ENCODE measurements at places on chromosomes 5 and 9.
A peak's percentile ranks its signal among the peaks of the same experiment; 100 is the strongest.

- no peaks in the 10 kb centered on the region for H3K36me3 ChIP-seq
- no peak overlapping the region for H3K27ac ChIP-seq
- H3K4me3 ChIP-seq, result no peak overlapping the region
- H3K27me3 ChIP-seq, result no peaks in the 10 kb centered on the region
- DNase-seq, result no peak
- no peaks in the 10 kb centered on the region for H3K4me1 ChIP-seq
These were observed 118.6 kb downstream of the GABBR2 start for GRCh38 chr9:98590101-98590500.

- H3K27ac ChIP-seq, result no peak overlapping the region
- no peaks in the 10 kb centered on the region for H3K27me3 ChIP-seq
- H3K4me3 ChIP-seq, result no peak overlapping the region
- no peaks in the 10 kb centered on the region for H3K36me3 ChIP-seq
- no peak for DNase-seq
- H3K4me1 ChIP-seq, result no peaks in the 10 kb centered on the region
These were observed 6.9 kb upstream of the NR5A1 start for GRCh38 chr9:124514125-124514524.

DNA sequence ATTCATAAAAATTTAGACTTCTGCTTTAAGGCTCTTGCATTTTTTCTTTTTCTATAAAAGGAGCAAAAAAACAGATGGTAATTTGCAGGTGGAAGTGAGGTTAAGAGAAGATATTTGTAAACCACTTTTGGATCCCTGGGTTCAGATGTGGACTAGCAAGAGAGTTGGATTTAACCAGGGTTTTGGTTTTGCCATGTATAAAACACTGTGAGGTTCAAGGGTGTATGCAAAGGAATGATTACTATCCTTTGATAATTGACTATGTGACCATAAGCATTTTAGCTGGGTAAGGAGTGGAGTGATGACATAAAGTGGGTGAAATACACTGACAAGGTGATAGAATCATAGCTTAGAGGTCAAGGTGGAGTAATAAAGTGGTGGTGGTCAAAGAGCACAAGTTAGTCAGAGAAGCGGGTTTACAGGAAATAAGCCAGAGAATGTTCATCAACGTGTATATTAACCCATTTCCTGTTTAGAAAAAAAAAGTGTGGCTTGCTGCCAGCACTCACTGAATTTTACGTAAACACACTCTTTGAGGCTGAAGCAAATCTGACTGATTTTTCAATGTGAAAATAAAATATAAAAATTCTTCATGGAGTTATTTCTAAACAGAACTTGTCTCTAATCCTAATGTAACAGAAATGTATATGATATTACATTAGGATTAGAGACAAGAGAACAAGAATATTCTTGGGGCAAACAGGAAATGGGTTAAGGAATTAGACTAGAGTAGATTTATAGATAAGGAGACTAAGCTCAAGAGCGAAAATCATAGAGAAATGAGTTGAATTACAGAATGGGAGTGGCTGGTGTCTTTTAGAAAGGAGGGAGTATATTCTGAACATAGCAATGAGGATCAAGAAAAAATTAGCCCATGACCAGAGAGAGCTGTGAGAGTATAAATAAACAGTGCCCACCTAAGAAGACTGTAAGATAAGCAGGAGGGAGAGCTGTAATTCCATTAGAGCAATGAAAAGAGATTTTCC lies 74.5 kb downstream of the CDKN2A start:
- H3K27me3 ChIP-seq, result no peaks in the 10 kb centered on the region
- no peak overlapping the region for H3K4me3 ChIP-seq
- no peaks in the 10 kb centered on the region for H3K36me3 ChIP-seq
- H3K27ac ChIP-seq, result no peak overlapping the region

- no peak for DNase-seq
- peaks cover 13% of the 10 kb centered on the region for H3K36me3 ChIP-seq
- H3K4me1 ChIP-seq, result peaks cover 25% of the 10 kb centered on the region
- H3K27me3 ChIP-seq, result no peaks in the 10 kb centered on the region
- peak overlapping the region; percentile 85 for H3K27ac ChIP-seq
These were observed 50.8 kb downstream of the AQP7 start for GRCh38 chr9:33351547-33351946.

GRCh38 chr5:96893342-96893741 lies 17.0 kb downstream of the ERAP2 start:
- no peak for DNase-seq
- H3K36me3 ChIP-seq, result peaks cover 1% of the 10 kb centered on the region
- H3K27me3 ChIP-seq, result no peaks in the 10 kb centered on the region
- no peaks in the 10 kb centered on the region for H3K4me1 ChIP-seq

DNA sequence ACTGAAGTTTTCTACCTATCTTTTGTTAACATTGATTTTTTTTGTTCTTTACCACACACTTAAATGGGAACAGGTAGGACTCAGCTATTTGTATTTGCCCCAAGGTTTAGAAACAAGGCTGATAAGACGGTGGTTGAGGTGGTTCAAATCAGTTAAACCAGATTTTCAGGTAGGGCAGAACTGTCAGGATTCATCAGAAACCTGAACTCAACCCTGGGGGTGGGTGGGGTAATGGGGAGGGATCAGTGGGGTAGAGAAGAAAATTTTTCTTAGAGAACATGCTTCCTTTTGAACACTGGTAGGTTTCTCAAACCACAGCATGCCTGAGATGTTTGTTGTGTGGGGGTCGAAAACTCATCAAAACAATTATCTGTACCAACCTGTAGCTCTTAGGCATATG lies 113.0 kb downstream of the BASP1 start:
- DNase-seq, result no peak
- no peaks in the 10 kb centered on the region for H3K36me3 ChIP-seq
- no peak overlapping the region for H3K4me3 ChIP-seq
- H3K27me3 ChIP-seq, result no peaks in the 10 kb centered on the region

- no peak overlapping the region for H3K4me3 ChIP-seq
- H3K36me3 ChIP-seq, result no peaks in the 10 kb centered on the region
- no peaks in the 10 kb centered on the region for H3K4me1 ChIP-seq
- no peak for DNase-seq
- no peak overlapping the region for H3K27ac ChIP-seq
- H3K27me3 ChIP-seq, result no peaks in the 10 kb centered on the region
These were observed 199.7 kb downstream of the NNT start for GRCh38 chr5:43802651-43803050.

- H3K27ac ChIP-seq, result peak overlapping the region; percentile 60
- H3K4me1 ChIP-seq, result peaks cover 31% of the 10 kb centered on the region
- no peaks in the 10 kb centered on the region for H3K27me3 ChIP-seq
- no peak for DNase-seq
These were observed 4.3 kb upstream of the SLC22A5 start for GRCh38 chr5:132365213-132365612.

- no peak for DNase-seq
- no peaks in the 10 kb centered on the region for H3K4me1 ChIP-seq
- no peak overlapping the region for H3K27ac ChIP-seq
- H3K27me3 ChIP-seq, result no peaks in the 10 kb centered on the region
- H3K36me3 ChIP-seq, result no peaks in the 10 kb centered on the region
- no peak overlapping the region for H3K4me3 ChIP-seq
These were observed 52.0 kb upstream of the DAPK1 start for GRCh38 chr9:87445646-87446045.

DNA sequence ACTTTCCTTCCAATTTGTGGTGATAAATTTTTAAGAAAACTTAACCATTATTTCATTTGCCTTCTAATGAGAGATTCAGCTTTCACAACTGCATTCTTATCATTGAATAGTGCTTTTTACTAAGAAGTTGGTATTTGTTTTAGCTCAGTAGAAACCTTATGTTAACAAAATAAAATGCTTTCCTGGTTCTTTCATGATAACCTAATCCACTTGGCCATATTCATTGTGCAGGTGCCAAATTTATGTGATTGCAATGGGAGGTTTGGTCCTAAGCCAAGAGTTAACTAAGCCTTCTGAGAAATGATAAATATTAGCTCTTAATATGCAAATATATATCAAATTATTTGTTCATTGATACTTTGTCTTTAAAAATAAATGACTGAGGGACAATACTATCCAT lies 141.1 kb upstream of the TLE4 start:
- no peak overlapping the region for H3K4me3 ChIP-seq
- no peaks in the 10 kb centered on the region for H3K27me3 ChIP-seq
- no peaks in the 10 kb centered on the region for H3K4me1 ChIP-seq

GRCh38 chr5:4924577-4924976 lies 215.6 kb upstream of the ADAMTS16 start:
- H3K27ac ChIP-seq, result no peak overlapping the region
- H3K4me3 ChIP-seq, result no peak overlapping the region
- H3K27me3 ChIP-seq, result no peaks in the 10 kb centered on the region
- peak; percentile 37 for DNase-seq
- H3K36me3 ChIP-seq, result no peaks in the 10 kb centered on the region
- no peaks in the 10 kb centered on the region for H3K4me1 ChIP-seq

DNA sequence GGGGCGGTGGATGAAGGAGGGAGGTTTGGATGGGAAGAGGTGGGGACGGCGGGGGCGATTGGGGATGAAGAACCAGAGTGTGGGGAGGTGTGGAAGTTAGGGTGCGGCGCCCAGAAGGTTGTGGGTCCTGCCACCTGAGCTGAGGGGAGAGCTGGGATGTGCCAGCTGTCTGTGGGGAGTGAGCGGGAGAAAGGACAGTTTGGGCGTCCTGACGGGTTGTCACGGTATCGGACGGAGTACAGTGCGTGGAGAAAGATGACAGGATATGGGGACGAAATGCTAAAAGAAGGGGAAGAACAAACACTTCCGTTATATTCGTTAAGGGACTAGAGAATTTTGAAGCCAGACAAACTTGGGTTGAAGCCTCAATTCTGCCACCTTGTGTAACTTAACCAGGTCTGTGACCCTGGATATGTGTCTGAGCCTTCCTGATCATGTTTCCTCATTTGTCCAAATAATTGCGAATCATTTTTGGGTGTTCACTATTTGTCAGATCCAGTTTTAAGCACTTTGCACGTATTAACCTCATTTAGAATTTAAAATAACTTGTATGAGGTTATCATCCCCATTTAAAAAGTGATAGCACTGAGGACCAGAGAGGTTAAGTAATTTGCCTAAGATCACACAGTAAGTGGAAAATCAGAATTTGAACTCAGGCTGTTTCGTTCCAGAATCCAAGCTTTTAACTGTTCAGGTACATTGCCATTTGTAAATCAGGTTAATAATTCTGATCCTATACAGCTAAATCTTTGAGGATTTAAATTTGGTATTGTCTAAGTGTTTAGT lies 689 bp downstream of the CNTRL start:
- H3K4me1 ChIP-seq, result peaks cover 29% of the 10 kb centered on the region
- DNase-seq, result no peak
- H3K27me3 ChIP-seq, result no peaks in the 10 kb centered on the region
- peak overlapping the region; percentile 92 for H3K4me3 ChIP-seq

DNA sequence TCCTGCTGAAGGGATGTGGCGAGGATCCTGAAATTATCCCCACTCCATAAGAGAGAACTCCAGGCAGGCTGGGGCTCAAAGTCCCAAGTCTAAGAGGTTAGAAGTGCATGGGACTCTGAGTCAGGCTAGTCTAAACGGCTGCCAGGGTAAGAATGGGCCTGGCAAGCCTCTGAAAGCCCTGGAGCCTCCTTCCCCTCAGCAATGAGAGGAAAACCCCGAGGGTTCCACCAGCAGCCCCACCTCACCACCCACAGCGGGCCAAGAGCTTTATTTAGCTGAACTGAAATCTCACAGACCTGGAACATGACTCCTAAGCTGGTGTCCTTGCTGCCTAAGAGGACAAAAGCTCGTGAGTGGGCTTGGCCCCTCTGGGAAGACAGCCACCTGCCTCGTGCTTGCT lies 135.5 kb downstream of the SEC61B start:
- peaks cover 26% of the 10 kb centered on the region for H3K4me1 ChIP-seq
- H3K27ac ChIP-seq, result no peak overlapping the region
- H3K27me3 ChIP-seq, result no peaks in the 10 kb centered on the region
- H3K36me3 ChIP-seq, result no peaks in the 10 kb centered on the region
- DNase-seq, result no peak

GRCh38 chr5:136035837-136036236 lies 7.0 kb downstream of the TGFBI start:
- no peak overlapping the region for H3K4me3 ChIP-seq
- no peaks in the 10 kb centered on the region for H3K27me3 ChIP-seq
- no peak for DNase-seq
- peaks cover 23% of the 10 kb centered on the region for H3K36me3 ChIP-seq
- H3K27ac ChIP-seq, result peak overlapping the region; percentile 44

GRCh38 chr5:115530426-115530825 lies 14.1 kb downstream of the FEM1C start:
- peaks cover 94% of the 10 kb centered on the region for H3K4me1 ChIP-seq
- H3K36me3 ChIP-seq, result peaks cover 4% of the 10 kb centered on the region
- DNase-seq, result no peak
- H3K27ac ChIP-seq, result no peak overlapping the region
- H3K27me3 ChIP-seq, result no peaks in the 10 kb centered on the region

DNA sequence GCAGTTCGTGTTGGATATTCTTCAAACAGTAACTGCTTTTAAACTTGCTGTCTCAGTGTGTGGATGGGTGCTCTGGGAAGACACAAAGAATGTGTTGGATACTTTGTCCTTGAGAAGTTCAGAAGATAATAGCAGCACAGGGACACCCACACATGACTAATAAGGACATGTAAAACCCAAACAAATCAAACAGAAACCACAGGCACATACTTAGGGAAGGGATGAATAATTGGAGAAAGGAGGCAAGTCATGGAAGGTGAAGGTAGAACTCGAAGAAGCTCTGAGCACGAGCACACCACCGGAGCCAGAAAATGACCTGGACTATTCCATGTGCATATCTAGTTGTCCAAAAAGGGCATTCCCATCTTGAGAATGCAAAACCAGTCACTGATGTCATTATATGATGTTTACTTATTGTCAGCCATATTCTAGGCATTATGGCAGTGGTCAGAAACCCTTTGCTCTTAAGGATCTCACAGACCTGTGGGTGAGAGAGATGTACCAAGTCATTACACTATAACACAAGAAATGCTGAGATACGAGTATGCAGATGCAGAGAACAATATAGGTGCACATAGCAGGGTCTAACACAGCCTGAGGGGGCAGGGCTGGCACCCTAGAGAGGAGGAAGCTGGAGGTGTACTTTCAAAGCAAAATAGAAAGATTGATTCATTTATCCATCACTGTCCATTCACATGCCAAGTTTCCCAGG lies 152.9 kb downstream of the PIK3R1 start:
- H3K27me3 ChIP-seq, result no peaks in the 10 kb centered on the region
- peak; percentile 66 for DNase-seq
- H3K27ac ChIP-seq, result no peak overlapping the region
- no peaks in the 10 kb centered on the region for H3K4me1 ChIP-seq
- no peaks in the 10 kb centered on the region for H3K36me3 ChIP-seq

- no peak overlapping the region for H3K4me3 ChIP-seq
- no peaks in the 10 kb centered on the region for H3K4me1 ChIP-seq
- no peaks in the 10 kb centered on the region for H3K27me3 ChIP-seq
- no peaks in the 10 kb centered on the region for H3K36me3 ChIP-seq
- DNase-seq, result no peak
These were observed 75.0 kb upstream of the SLC1A3 start for GRCh38 chr5:36531401-36531800.

- H3K36me3 ChIP-seq, result no peaks in the 10 kb centered on the region
- H3K27me3 ChIP-seq, result no peaks in the 10 kb centered on the region
- H3K4me3 ChIP-seq, result no peak overlapping the region
- H3K4me1 ChIP-seq, result no peaks in the 10 kb centered on the region
- H3K27ac ChIP-seq, result no peak overlapping the region
- DNase-seq, result peak; percentile 12
These were observed 288.6 kb downstream of the ICE1 start for GRCh38 chr5:5711112-5711511.

- H3K27me3 ChIP-seq, result no peaks in the 10 kb centered on the region
- no peak overlapping the region for H3K4me3 ChIP-seq
- DNase-seq, result no peak
- H3K36me3 ChIP-seq, result no peaks in the 10 kb centered on the region
- no peak overlapping the region for H3K27ac ChIP-seq
- peaks cover 7% of the 10 kb centered on the region for H3K4me1 ChIP-seq
These were observed 8.4 kb upstream of the RUSC2 start for GRCh38 chr9:35481347-35481975.

- no peaks in the 10 kb centered on the region for H3K27me3 ChIP-seq
- H3K36me3 ChIP-seq, result peaks cover 39% of the 10 kb centered on the region
- DNase-seq, result no peak
- H3K27ac ChIP-seq, result no peak overlapping the region
- H3K4me1 ChIP-seq, result peaks cover 44% of the 10 kb centered on the region
- H3K4me3 ChIP-seq, result no peak overlapping the region
These were observed 176.3 kb upstream of the OTULINL start for GRCh38 chr5:14405267-14405666.

Data from esophagus muscularis mucosa (tissue), 4 donors.